GF-D8 (cell line): ENCODE measurements at places on chromosomes 4 and X.

GRCh38 chr4:128527351-128527750 lies 239.7 kb upstream of the PGRMC2 start:
- DNase-seq = no peak

GRCh38 chrX:12843061-12843667 lies 23.7 kb upstream of the TLR7 start:
- no peak for DNase-seq

- DNase-seq = no peak
Observed at GRCh38 chrX:46328133-46328532, 217.1 kb downstream of the ZNF674 start.

- no peak for DNase-seq
Observed at GRCh38 chr4:69214716-69215115, at the start of gene UGT2B11. UGT2B11 (minus strand) TSS chr4:69214748; CDS start chr4:69214722, 26 bp downstream.

DNA sequence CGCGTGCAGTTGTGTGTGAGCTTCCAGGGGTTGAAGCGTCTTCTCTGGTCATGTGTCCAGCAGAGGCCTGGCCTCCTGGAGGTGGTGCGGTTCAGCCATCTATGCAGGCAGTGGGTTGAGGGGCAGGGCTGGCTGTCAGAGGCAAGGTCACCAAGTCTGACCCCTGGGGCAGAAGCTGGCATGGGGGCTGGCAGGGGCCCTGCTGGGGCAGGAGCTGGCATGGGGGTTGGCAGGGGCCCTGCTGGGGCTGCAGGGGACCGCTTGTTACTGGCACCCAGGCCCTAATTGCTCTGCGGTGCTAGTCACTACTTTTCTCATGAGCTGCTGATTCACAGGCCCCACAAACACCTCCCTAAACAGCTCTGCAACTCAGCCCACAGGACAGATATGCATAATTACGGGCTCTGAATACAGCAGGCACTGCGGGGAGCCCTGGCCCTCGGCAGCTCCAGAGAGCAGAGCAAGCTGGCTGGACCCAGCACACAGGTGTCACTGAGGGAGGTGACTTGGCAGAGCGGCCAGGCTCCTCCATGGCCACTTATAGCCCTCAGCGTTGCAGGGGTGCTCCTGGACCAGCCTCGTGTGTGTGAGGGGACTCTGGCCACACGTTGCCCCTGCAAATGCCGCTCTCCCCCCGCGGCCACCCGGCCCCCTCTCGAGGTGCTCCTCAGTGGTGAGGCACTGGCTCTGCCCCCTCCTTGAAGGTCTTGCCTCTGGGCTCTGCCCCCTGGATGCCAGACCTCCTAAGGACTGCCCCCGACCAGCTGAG lies 32.7 kb downstream of the CPLX1 start:
- no peak for DNase-seq

- DNase-seq = no peak
Observed at GRCh38 chr4:1204828-1205585, 32.6 kb upstream of the SPON2 start.

DNA sequence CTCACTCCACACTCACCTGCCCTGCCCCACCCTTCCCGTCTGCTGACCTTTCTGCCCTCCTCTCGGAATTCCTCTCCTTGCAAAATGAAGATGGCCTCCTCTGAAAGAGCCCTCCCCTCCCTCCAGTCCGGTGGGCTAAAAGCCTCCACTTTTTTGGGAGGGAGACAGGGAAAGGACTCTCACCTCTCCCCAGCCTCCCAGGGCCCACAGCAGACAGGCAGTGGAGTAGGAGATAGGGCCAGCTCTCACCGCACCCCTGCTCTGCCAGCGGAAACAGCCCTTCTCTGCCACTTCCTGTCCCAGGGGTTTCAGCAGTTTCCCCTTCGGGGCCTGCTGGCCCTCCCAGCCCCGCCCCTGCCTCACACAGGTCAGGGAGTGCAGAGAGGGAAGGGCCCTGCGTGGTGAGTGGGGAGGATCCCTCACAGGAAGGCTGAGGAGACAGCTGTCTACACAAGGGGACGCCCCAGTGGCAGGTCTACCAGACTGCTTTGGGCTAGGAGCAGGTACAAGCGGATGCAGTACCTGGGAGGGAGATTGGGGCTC lies 18.2 kb downstream of the ELF4 start:
- peak; percentile 76 for DNase-seq

DNA sequence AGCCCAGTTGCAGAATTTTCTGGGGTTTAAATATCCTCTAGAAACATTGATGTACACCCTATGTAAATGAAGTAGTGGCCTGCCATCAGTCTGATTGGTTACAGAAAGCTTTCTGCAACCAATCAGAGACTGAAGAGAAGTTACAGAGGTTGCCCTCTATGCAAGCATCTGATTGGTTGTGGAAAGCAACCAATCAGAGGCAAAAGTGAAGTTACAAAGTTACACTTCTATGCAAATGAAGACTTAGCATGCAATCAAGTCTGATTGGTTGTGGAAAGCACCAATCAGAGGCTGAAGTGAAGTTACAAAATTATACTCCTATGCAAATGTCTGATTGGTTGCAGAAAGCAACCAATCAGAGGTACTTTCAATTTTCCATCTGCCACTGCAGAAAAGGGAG lies 51.9 kb upstream of the USP9X start:
- DNase-seq = no peak

DNA sequence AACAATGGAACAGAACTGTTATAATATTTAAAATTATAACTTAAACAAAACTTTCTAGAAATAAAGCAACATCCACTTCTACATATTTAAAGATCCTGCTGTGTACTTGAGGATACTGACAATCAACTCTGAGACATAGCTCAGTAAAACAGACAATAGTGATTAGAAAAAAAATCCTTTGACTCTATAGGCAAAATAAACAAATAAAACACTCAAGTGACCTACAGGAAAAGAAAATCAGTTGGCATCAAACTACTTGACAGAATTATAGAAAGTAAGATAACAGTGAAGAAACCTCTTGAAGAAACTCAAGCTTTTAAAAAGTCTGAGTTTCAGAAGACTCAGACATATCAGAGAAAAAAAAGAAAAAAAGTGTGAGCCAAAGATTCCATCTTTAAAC lies 55.9 kb upstream of the THOC2 start:
- DNase-seq = no peak

DNA sequence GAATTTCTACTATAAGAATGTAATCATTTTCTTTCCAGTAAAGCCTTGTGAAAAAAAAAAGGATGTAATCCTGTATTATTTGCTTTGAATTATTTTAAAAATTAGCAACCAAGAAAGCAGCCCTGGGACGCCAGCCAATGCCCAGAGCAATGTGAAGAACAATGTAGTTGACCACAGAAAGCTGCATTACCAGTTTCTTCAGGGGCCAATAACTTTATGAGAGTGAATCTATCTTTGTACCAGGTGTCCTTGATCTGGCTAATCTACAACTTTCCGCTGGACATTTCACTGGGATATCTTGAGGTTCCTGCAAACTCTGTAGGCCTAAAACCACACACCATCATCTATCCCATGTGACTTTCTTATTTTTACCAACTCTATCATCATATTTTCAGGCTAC lies 7.6 kb upstream of the KLHL2 start:
- no peak for DNase-seq

GRCh38 chr4:167897116-167897515 lies 195.2 kb upstream of the ANXA10 start:
- DNase-seq = no peak

- DNase-seq = no peak
Observed at GRCh38 chrX:85499400-85499799, 119.9 kb upstream of the POF1B start.

GRCh38 chr4:125620066-125620860 lies 305.5 kb downstream of the FAT4 start:
- DNase-seq = no peak

DNA sequence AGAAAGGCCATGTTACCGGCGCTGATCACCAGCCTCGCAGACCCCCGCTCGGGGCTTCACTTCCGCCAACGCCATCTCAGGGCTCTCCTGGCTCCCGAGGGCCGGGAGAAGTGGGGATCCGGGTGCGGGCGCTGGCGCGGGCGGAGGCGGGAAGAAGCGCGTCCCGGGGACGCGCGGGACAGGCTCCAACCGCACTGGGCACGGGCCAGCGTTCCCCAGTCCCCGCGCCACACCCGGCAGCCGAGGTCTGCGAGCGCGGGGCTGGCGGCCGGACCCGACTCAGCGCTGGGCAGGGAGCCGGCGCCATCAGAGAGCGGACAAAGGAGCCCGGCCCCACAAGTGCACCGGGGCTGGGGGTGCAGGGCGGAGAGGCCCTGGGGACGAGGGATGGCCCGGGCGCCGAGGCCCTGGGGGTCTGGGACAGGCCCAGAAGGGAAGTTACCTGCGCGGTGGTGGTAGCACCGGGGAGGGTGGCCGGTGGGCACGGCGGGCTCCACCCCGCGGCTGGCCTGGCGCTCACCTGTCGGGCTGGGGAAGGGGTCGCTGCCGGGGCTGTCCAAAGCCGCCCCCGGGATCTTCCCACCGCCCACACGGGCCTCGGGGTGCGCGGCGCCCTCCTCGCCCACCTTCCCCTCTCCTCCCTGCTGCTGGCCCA lies 449 bp downstream of the CTPS2 start:
- DNase-seq = no peak

DNA sequence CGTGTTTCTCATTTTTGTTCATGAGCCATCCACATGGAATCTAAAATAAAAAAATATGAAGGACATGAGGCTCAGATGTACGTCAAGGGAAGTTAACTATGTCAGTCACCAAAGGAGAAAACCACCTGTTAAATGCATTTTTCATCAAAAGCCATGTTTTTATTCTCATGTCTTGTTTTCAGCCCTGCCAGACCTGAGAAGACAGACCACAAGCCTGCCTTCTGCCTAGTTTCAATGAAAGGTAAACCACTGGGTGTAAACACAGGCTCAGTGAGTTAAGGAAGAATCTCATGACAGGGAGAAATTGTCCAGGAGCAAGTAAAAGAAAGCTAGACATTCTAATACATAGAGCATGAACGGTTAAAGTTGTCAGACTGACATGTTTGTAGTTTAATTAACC lies 52.3 kb upstream of the TNIP3 start:
- DNase-seq = no peak

DNA sequence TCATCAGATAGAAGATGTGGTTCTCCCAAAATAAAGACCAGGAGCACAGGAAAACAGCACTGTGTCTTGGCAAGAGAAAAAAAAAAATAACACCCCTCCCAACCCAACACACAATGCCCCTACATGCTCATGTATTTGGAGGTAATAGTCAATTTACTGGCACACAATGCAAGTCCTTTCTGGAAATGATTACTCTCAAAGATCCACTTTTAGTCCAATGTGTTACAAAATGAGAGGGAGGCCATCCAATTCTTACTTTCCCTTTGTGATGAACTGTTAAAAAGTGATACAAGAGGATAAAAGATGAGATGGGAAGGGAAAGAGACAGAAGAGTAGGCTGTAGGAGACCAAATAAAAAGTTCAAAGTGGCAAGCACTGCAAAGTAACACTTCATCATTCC lies 180.3 kb upstream of the DKK2 start:
- DNase-seq = no peak

DNA sequence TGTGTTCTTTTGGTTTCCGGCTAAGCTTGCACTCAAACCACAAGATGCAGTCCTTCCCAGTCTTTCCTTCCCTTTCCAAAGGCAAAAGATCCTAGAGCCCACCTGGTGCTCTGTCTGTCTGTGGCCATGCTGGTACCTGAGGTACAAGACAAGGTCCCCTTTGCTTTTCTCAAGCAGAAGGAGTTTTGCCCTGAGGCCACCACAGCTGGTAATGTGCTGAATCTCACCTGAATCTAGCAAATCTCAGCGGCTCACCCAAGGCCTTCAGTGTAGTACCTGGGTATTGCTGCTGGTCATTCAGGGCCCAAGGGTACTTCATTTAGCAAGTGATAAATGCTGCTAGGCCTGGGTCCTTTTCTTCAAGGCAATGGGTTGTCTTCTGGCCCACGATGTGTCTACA lies 20.5 kb upstream of the KLF8 start:
- no peak for DNase-seq

GRCh38 chrX:7689791-7690412 lies 153.1 kb upstream of the VCX start:
- no peak for DNase-seq

- DNase-seq = no peak
Observed at GRCh38 chr4:145553375-145553774, 65.8 kb upstream of the MMAA start.

DNA sequence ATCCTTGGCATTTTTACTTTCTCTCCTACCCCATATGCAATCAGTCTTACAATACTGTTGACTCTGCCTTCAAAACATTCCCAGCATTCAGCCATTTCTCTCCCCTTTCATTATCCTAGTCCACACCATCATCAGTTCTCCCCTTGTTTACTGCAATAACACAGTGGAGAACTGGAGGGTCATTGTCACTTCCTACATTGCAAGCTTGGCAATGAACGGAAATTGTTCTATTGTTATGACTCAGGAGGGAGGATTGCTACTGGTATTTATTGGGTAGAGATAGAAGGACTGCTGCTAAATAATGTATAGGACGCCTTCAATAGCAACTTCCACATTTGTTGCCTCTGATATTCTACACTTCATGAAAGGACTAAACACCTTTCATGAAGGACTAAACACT lies 231.8 kb downstream of the BANK1 start:
- DNase-seq = no peak

DNA sequence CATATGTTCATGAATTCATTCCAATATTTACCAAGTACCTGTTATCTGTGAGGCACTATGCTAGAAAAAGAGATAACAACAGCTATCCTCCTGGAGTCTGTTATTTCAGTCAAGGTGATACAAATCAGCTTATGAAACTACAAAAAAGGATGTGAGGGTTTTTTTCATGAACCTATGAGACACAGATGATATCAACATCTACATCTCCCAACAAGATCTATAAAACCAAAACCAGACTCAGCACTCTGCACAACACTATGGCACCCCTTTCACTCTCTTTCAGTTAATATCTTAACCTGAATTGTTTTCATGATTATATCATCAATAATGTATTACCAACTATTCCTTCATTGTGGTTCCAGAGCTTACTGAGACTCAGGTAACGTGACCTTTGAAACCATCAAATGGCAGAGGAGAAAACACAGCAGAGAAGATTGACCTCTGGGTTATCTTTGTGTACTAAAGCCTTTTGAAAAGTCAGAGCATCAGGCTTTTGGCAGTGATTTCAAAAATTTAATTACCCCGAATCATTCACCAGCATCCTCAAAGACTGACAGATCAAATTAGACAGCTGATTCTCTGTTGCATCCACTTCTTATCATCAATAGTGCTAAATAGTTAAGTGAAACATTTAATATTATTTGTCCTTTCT lies 244.6 kb upstream of the FTHL17 start:
- DNase-seq = no peak

DNA sequence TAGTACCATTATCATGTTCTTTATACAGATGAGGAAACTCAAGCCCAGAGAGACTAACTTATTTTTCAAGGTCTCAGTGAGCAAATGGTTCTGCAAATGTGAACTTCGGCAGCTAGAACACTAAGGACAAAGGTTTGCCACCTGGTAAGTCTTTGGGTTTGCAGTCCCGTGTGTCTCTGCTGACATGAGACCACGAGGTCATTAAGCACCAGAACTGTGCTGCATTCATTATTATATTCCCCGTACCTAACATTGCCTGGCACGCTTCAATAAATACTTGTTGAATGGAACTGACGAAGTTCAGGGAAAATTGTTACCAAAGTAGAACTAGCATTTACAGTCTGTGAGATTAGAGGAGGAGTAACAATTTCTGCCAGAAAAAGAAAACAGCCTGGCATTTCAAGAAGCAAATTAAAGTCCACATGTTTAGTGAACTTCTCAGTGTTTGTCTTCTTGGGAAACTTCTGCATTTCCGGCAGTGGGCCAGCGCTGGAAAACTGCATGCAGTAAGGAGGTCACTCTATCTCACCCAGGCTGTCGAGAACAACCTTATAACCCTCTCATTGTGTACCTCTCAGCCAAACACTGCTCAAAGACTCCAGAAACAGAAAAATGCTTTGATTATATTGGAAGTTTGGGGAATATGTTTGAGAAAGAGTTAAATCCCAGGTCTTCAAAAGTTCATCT lies 67.4 kb upstream of the CPEB2 start:
- DNase-seq = no peak
